ENCODE measurements at places on chromosomes 12 and 14. TPM values are rescaled to one million over a fixed set of nuclear protein-coding genes. Genes with fewer than 3 reads are reported as not detected.
A peak's percentile ranks its signal among the peaks of the same experiment; 100 is the strongest.

DNA sequence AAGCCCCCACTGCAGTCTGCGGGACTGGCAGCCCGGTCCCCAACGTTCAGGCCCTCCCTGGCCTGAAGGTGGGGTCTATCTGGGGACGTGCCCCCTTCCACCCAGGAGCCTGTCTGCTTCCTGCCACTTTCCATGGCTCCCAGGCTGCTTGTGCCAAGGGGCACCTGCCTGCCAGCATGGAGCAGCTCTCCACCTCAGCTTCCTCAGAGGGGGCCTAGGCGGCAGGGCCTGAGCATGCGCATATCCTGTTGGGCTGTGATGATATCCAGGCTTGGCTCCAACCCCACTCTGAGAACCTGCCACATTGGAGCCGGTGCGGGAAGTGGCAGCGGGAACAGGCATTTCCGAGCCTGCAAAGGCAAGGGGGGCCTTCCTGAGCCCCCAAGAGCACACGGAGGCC is 57.4 kb downstream of the FUT8 start:
- H3K27me3 ChIP-seq: no peaks in the 10 kb centered on the region
- no peak overlapping the region for H3K4me3 ChIP-seq
- no peak overlapping the region for H3K27ac ChIP-seq

DNA sequence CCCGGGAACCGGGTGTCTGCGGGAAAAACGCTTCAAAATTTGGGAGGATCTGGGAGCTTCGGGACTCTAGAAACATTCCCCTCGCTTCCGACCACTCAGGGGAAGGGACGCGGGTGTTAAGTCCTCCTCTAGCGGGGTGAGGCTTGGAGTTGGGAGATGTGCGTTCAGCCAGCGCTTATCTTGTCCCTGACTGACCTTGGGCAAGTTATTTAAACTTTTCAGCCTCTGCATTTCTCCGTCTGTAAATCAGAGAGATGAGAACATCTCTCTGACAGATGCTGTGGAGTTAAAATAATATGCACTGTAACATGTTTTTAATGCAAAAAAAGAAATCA is 76.9 kb upstream of the ANO4 start:
- H3K36me3 ChIP-seq: no peaks in the 10 kb centered on the region
- H3K4me3 ChIP-seq: no peak overlapping the region
- peaks cover 46% of the 10 kb centered on the region for H3K27me3 ChIP-seq

GRCh38 chr12:64323476-64324225 is 66.9 kb downstream of the C12orf56 start:
- H3K36me3 ChIP-seq: no peaks in the 10 kb centered on the region
- no peak overlapping the region for H3K4me3 ChIP-seq
- no peak overlapping the region for H3K27ac ChIP-seq

GRCh38 chr12:96980991-96981414 is 73.9 kb downstream of the NEDD1 start:
- no peak overlapping the region for H3K27ac ChIP-seq
- H3K27me3 ChIP-seq: peaks cover 7% of the 10 kb centered on the region
- ATAC-seq: no peak

DNA sequence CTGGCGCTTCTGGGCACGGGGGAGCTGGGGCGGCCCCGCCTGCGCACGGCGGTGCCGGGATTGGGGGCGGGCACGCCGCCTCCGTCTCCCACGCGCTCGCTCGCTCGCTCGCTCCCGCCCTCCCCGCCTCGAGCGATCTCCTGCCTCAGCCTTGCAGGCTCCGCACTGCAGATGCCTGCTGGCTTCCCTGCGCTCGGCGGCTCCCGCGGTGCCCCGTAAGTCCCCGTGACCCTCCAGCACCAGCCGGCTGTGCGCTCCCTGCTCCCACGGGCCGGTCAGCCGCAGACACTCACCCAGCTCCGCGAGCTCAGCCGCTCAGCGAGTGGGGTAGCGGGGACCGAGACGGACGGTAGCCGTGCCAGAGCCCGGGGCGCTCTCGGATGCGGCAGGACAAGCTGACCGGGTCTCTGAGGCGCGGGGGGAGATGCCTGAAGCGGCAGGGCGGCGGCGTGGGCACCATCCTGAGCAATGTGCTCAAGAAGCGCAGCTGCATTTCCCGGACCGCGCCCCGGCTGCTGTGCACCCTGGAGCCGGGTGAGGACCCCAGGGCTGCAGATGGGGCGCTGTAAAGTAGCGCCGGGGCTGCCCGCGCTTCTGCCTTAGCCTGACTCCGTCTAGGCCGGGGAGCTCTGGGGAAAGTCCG is at the start of gene TBC1D30:
TBC1D30 (plus strand) TSS at position 148 of the 643 bp plus-strand sequence; CDS start at position 381, 233 bp downstream.
- H3K27me3 ChIP-seq: peaks cover 42% of the 10 kb centered on the region
- H3K4me1 ChIP-seq: peaks cover 8% of the 10 kb centered on the region
- H3K36me3 ChIP-seq: no peaks in the 10 kb centered on the region
- H3K27ac ChIP-seq: no peak within 1 kb of the TSS

DNA sequence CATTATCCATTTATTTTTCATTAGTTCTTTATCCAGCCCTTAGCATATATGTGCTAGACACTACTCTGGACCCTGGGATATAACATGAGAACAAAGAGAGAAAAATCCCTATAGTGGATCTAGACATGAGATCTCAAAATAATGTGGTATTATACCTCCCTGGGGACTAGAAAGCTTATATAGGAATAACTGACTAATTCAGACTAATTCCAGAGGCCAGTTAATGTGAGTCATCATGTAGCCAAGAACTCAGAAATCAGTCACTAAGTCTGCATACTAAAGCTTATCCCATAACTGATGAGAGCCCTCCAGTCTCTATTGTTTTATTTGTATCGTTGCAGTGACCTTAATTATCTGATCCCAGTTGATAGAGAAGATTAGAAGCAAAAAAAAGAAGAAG is 267.1 kb upstream of the RGS6 start:
- ATAC-seq: no peak
- H3K36me3 ChIP-seq: peaks cover 50% of the 10 kb centered on the region
- no peaks in the 10 kb centered on the region for H3K27me3 ChIP-seq
- H3K4me3 ChIP-seq: no peak overlapping the region
- H3K4me1 ChIP-seq: peaks cover 4% of the 10 kb centered on the region

DNA sequence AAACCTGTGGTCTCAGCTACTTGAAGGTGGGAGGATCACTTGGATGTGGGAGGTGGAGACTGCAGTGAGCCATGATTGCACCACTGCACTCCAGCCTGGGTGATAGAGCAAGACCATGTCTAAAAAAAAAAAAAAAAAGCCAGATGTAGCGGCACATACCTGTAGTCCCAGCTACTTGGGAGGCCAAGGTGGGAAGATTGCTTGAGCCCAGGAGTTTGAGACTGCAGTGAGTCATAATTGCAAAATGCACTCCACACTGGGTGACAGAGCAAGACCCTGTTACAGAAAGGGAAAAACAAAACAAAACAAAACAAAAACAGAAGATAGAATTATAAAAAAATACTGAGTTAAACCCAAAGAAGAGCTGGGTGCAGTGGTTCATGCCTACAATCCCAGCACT is 29.1 kb upstream of the APOF start:
- ATAC-seq: no peak
- no peaks in the 10 kb centered on the region for H3K36me3 ChIP-seq
- no peak overlapping the region for H3K4me3 ChIP-seq
- no peaks in the 10 kb centered on the region for H3K27me3 ChIP-seq
- H3K4me1 ChIP-seq: no peaks in the 10 kb centered on the region
- no peak overlapping the region for H3K27ac ChIP-seq

DNA sequence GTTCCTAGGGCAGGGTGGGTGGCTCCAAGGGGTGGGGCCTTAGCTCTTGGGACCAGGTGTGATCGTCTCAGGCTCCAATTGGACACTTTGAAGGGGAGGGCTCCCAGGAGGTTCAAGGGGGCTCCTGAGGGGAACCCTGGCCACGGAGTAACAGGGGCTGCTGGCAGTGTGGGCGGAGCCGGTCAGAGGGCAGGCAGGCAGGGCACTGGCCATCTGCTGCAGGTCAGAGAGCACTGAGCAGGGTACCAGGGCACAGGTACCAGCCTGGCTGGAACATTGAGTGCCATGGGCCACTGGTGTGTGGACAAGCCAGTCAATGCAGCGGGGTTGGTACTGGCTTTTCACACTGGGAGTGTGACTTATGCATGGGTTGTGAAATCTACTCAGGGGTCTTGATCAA is 32.2 kb downstream of the SYNE3 start:
- ATAC-seq: no peak
- H3K27ac ChIP-seq: peak overlapping the region; percentile 77
- no peaks in the 10 kb centered on the region for H3K27me3 ChIP-seq
- H3K4me3 ChIP-seq: no peak overlapping the region
- peaks cover 42% of the 10 kb centered on the region for H3K36me3 ChIP-seq

DNA sequence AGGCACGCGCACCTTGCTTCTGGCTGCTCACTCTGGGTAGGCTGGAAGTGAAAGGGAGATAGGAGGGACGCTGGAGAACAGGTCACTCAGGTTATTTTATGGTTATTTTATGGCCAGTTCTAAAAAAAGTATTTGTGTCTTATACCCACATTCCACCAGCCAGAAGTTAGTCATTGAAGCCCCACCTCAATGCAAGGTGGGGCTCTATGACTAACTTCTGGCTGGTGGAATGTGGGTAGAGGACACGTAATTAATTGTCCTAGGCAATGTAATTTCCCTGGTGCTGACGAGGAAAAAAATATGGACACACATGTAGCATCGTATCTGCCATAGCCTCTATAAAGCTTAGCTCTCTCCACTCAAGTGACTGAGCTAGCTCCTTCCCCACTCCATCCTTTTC is 104.9 kb downstream of the PDZRN4 start:
- H3K27me3 ChIP-seq: peaks cover 6% of the 10 kb centered on the region
- H3K36me3 ChIP-seq: no peaks in the 10 kb centered on the region
- no peak for ATAC-seq
- H3K4me1 ChIP-seq: no peaks in the 10 kb centered on the region
- H3K4me3 ChIP-seq: no peak overlapping the region
- H3K27ac ChIP-seq: no peak overlapping the region

DNA sequence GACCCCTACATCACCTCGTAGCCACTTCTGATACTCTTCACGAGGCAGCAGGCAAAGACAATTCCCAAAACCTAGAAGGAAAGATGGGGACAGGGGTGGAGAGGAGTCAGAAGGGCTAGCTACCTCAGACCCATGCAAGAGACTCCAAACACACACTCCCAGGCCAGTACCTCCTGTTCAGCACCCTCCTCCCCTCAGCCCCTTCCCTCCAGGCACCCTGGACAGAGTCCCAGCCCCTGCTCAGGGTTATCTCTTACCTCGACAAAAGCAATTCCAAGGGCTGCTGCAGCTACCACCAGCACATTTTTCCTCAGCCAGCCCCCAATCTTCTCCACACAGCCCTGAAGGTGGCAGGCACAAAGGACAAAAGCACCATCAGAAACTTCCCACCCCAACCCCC is 3.3 kb downstream of the CD63 start:
- H3K4me3 ChIP-seq: peak overlapping the region; percentile 94
- peaks cover 27% of the 10 kb centered on the region for H3K4me1 ChIP-seq
- peaks cover 58% of the 10 kb centered on the region for H3K36me3 ChIP-seq
- no peaks in the 10 kb centered on the region for H3K27me3 ChIP-seq
- peak overlapping the region; percentile 51 for H3K27ac ChIP-seq

- H3K4me3 ChIP-seq: no peak overlapping the region
- peaks cover 18% of the 10 kb centered on the region for H3K4me1 ChIP-seq
- no peak for ATAC-seq
- H3K36me3 ChIP-seq: peaks cover 5% of the 10 kb centered on the region
These were observed 4.1 kb downstream of the KCNC2 start for GRCh38 chr12:75205558-75205957.

DNA sequence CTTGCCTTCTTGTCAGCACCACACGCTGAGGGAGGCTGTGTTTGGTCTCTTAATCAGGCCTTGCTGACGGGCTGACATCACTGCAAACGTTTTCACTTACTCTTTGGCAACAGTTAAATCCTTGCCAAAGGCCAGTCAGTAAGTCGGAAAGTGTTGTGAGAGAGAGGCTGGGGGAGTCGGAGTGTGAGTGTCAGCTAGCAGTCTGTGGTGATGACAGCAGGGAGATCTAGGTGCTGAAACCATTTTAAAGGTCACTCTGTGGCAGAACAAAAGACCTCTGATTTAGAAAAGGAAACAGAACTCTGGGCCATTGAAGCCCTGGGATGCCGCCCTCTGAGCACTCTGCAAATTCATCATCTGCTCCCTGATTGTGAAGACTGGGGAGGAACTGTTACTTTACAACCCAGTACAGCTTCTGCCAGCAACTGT is 143.5 kb downstream of the PAX9 start:
- H3K27me3 ChIP-seq: no peaks in the 10 kb centered on the region
- H3K4me1 ChIP-seq: no peaks in the 10 kb centered on the region
- ATAC-seq: no peak
- H3K36me3 ChIP-seq: no peaks in the 10 kb centered on the region
- no peak overlapping the region for H3K27ac ChIP-seq

DNA sequence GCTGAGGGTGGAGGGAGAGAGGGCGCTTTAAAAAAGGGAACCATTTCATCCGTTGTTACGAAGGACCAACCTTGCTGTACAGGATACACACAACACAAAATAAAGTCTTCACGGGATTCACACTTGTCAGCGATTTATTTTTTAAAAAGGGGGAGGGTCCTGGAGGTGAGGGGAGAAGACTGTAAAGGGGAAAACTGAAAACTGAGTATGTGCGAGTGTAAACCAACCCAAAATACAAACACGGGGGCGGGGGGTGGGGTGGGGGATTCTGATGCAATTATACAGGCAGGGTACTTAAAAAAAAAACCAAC is 499 bp upstream of the PRKAG1 start:
- no peak for ATAC-seq
- peak overlapping the region; percentile 92 for H3K4me3 ChIP-seq
- H3K4me1 ChIP-seq: peaks cover 16% of the 10 kb centered on the region
- H3K27me3 ChIP-seq: no peaks in the 10 kb centered on the region
- H3K27ac ChIP-seq: peak overlapping the region; percentile 95

DNA sequence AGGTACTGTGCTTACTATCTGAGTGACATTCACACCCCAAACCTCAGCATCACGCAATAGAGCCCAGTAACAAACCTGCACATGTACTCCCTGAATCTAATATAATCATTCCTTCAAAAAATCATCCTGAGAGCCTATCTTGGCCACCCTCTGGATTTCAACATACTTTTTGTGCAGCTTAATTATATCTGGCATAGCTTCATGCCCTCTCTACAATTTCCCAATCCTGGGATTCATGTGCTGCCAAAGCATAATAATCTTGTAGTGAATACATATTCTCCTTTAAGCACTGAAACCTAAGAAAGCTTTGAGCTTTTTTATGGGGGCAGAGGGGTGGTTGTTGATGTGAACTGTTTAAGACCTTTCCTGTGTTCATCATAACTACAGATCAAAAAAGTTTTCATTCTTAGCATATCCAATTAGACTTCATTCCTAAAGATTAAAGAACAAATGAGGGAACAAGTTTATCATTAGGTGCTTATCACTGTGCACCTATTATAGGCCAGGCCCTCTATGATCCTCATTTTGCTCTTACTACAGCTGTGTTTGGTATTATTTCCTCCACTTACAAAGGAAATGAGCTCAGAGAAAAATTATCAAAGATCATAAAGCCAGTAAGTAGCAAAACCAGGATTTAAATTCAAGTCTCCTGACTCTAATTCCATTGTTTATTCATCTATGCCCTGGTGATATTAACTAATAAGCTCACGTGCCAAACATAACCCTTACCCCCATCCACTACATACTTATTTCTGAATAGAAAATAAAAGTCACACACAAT is 51.2 kb downstream of the SINHCAF start:
- peak overlapping the region; percentile 19 for H3K27ac ChIP-seq
- H3K4me1 ChIP-seq: no peaks in the 10 kb centered on the region
- H3K36me3 ChIP-seq: peaks cover 70% of the 10 kb centered on the region

- no peaks in the 10 kb centered on the region for H3K4me1 ChIP-seq
- ATAC-seq: no peak
- no peak overlapping the region for H3K27ac ChIP-seq
- no peak overlapping the region for H3K4me3 ChIP-seq
- peaks cover 4% of the 10 kb centered on the region for H3K27me3 ChIP-seq
These were observed 27.2 kb downstream of the NGB start for GRCh38 chr14:77243853-77244252.

The SYT1 gene
- not detected for total RNA-seq

The SLC39A2 gene
- total RNA-seq: 0.24 TPM

The CYP27B1 gene
- total RNA-seq: 14.4 TPM

The ANO2 gene
- not detected for total RNA-seq

The NTN4 gene
- total RNA-seq: 0.06 TPM

The GPR132 gene
- 46.5 TPM for total RNA-seq

The GLTP gene
- total RNA-seq: 26.4 TPM

The SLC39A5 gene
- total RNA-seq: not detected

The RD3L gene
- total RNA-seq: not detected

The KCNK13 gene
- 0.30 TPM for total RNA-seq
